ENCODE measurements at places on chromosomes 16 and 17.

- no peak for DNase-seq
These were observed 13.4 kb downstream of the ITGAM start for GRCh38 chr16:31273187-31273586.

DNA sequence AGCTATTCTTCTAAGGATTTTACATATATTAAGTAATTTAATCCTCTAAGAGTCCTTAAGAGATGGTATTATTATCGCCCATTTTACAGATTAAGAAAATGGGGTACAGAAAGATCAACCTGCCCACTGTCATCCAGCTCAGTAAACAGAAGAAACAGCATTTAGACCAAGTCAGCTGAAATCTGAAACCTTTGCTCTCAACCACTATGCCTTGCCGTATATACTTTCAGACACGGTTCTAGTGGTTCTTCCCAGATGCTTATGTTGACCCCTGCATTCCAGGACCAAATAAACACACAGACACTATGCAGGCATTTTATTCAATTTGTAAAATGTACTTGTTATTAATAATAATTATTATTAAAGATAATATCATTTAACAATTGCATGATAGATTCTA lies 854.8 kb downstream of the KCNJ2 start:
- DNase-seq, result no peak

DNA sequence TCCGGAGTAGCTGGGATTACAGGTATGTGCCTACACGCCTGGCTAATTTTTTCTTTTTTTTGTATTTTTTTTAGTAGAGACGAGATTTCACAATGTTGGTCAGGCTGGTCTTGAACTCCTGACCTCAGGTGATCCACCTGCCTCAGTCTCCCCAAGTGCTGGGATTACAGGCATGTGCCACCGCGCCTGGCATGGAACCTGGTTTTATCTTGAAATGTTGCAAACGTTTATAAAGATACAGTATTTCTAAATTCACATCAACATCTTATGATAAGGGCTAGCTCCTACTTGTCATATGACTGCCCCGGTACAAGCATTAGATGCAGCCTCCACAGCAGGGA lies 1.5 kb upstream of the IST1 start:
- DNase-seq, result no peak

GRCh38 chr16:88048985-88049384 lies 97.8 kb downstream of the BANP start:
- no peak for DNase-seq

GRCh38 chr16:51431517-51432241 lies 280.6 kb upstream of the SALL1 start:
- no peak for DNase-seq

GRCh38 chr16:87860553-87861299 lies 8.6 kb downstream of the SLC7A5 start:
- DNase-seq, result no peak

Data from stimulated activated CD4-positive, alpha-beta T cell treated with anti-CD3 and anti-CD28 coated beads, Interleukin-1b, Interleukin-23, amount 100 ng/mL, for 1 hour (primary cell).